Cerebellar cortex (tissue), 1 donor: ENCODE measurements at places on chromosomes 7 and 10.
A peak's percentile ranks its signal among the peaks of the same experiment; 100 is the strongest.

DNA sequence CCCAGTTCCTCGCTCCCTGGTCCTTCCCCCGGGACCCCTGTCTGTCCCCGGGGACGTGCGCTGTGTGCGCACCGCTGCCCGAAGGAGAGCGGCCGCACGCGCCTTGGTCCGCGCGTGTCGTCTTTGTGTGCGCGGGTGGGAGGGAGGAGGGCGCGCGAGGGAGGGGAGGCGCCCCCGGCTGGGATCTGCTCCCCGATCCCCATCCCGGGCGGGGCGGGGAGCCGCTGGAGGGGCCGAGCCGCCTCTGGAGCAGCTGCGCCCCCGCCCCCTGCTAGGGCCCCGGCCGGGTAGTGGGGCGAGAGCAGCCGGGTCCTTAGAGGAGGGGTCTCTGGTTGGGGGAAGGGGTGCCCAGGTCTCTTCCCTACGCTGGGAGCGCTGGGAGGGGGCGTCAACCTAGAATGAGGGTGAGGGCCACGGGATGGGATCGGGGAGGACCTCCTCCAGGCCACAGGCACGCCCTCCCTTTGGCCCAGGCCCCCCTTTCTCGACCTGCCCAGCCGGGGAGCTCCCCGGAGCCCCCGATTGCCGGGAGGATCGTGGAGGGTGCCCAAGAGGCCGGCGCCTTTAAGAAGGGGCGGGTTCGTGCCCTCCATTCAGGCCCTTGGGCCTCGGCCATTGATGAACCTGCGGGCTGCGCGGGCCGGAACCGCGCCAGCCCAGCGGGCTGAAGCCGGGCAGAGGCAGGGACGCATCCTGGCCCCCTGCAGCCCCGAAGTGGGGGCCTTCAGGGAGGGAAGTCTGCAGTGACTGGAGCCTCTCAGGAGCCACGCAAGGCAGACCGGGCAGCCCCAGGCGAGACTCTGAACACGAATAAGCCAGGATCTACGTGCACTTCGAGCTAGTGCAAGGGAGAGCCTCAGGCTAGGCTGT, 678 bp downstream of the SH2B2 start:
- DNase-seq: peak; percentile 55

DNA sequence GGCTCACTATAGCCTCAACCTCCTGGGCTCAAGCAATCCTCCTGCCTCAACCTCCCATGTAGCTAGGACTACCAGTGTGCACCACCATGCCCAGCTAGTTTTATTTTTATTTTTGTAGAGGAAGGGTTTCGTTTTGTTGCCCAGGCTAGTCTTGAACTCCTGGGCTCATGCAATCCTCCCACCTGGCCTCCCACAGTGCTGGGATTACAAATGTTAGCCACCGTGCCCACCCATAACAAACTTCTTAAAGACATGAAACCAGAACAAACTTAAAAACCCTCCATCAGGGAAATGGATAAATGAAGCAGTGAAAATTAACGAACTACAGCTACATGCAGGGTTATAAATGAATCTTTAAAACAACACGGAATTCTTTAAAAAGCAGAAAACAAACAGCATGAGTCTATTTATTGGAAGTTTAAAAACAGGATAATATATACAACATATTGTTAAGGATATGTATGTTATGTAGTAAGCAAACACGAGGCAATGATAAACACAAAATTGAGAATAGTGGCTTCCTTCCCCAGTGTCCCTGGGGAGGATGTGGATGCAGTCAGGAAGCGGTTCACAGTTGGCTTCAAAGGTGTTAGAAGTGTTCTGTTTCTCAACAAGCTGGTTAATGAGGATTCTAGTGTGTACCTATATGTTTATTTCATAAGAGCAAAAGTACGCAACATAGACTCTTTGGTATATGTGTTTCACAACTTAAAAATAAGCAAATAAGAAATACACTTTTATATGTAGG, 128.2 kb upstream of the IMMP2L start:
- no peak for DNase-seq

GRCh38 chr7:53609185-53609584, 573.8 kb downstream of the POM121L12 start:
- DNase-seq: no peak

GRCh38 chr7:12320241-12320986, 83.3 kb downstream of the VWDE start:
- DNase-seq: no peak

DNA sequence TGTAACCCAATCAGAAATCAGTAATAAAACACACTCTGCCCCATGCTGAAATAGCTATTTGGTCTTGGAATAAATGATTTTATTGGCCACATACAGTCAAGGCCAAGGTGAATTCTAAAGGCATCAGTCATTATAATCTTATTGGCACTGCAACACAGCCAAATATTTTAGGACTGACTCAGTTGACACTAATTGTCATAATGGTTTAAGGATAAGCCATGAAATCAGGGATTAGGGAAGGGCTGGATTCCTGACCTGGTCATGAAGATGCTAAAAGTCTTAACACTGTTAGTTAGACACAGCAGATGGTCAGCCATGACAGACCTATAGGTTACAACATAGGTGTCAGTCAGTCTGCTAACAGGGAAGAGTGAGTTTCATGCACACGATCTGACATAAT, 330.3 kb upstream of the NPSR1 start:
- no peak for DNase-seq

DNA sequence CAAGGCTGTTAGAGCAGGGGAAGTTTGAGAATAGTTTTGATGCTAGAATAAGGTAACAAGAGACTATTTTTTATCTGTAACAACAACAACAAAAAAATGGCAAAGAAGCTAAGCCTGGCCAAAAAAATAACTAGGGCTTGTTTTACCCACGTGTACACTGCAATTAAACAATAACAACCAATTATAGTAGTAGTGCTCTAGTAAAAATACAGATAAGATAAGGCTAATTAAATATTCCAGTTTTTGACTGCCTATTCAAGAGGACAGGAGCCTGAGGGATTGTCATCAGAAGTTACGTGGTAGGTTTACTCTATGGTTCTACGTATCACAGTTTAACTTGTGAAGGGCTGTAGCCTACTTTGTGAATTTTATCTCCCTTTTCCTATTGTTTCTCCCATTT, 29.2 kb downstream of the PCGF5 start:
- DNase-seq: no peak

DNA sequence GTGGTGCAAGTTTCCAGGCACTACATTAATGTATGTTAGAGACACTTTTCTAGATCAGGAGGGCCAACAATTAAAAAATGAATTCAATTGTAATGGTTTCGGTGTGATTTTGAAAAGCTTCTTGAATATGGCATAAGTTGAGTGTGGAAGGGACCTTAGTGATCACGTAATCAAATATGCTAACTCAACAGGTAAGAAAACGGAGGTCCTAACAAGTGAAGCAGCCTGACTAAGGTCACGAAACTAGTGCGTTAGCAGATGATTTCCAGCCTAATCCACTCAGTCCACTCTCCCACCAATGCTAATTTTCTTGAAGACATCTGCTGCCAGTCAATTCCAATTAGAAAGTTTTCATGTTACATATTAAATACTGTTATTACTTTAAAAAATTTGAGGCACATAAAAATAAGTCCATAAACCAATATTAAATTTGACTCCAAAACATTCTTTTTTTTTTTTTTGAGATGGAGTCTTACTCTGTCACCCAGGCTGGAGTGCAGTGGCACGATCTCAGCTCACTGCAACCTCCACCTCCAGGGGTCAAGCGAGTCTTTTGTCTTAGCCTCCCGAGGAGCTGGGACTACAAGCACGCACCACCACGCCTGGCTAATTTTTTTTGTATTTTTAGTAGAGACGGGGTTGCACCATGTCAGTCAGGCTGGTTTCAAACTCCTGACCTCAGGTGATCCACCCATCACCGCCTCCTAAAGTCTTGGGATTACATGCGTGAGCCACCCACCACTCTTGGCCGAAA, 2.3 kb upstream of the RSBN1L start:
- DNase-seq: no peak

- DNase-seq: no peak
These were observed 81.6 kb upstream of the PFKP start for GRCh38 chr10:2985729-2986232.

DNA sequence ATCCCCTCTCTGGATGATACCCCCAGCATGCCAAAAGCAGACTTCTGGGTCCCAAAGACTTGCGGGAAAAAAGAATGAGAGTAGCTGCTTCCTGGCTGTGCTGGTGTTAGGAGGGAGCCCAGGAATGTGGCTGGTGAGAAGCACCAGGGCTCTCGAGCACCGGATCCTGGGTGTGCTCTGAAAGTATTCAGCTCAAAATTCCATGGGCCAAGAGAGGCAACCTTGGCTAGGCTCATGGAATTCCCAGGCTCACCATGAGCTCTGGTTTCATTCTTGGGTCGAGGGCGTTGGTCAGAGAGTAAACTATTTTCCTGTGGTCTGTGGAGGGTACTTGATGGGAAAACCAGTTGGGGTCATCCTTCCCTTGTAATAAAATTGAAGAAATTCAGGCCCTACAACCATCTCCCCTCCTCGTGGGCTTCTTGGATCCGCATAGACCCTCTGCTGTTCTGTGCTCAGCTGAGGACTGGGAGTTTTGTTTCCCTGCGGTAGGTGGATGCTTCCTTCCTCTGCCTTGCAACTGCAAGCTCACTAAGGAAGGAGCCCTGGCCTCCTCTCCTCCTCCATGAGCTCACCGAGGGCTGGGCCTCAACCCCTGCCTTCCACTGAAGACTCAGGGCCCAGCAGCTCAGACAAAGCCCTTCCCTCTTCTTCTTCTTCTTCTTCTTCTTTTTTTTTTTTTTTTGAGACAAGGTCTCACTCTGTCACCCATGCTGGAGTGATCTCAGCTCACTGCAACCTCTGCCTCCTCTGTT, 34.5 kb upstream of the AQP1 start:
- no peak for DNase-seq

GRCh38 chr10:32878646-32879045, 79.4 kb downstream of the ITGB1 start:
- no peak for DNase-seq

- DNase-seq: no peak
These were observed 215.5 kb upstream of the VSTM2A start for GRCh38 chr7:54326592-54327167.

- DNase-seq: peak; percentile 82
These were observed 49.4 kb downstream of the HK1 start for GRCh38 chr10:69327463-69328379.

DNA sequence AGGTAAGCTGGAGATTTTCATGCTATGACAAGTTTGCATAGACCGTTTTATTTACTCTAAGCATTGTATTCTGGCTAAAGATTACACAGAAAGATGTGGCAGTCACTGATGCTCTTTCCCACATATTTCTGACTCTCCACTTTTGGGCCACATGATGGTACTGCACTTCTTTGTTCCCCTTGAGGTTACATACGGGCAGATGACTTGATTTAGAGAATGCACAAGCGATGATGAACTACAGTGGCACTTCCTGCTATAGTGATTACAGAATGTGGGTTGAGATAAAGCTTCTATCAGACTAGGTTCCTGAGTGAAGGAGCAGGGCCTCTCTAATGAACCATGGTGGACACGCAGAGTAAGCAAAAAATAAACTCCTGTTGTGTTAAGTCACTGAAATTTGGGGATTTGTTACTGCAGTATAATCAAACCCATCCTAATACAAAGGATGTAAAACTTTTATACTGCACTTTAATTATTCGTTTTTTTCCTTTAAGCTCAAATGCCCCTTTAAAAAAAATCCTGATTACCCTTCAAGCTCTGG, 177.9 kb downstream of the TAX1BP1 start:
- no peak for DNase-seq
